ENCODE measurements at places on chromosomes 7 and 10. TPM values are rescaled to one million over a fixed set of nuclear protein-coding genes. Genes with fewer than 3 reads are reported as not detected.
A peak's percentile ranks its signal among the peaks of the same experiment; 100 is the strongest.

DNA sequence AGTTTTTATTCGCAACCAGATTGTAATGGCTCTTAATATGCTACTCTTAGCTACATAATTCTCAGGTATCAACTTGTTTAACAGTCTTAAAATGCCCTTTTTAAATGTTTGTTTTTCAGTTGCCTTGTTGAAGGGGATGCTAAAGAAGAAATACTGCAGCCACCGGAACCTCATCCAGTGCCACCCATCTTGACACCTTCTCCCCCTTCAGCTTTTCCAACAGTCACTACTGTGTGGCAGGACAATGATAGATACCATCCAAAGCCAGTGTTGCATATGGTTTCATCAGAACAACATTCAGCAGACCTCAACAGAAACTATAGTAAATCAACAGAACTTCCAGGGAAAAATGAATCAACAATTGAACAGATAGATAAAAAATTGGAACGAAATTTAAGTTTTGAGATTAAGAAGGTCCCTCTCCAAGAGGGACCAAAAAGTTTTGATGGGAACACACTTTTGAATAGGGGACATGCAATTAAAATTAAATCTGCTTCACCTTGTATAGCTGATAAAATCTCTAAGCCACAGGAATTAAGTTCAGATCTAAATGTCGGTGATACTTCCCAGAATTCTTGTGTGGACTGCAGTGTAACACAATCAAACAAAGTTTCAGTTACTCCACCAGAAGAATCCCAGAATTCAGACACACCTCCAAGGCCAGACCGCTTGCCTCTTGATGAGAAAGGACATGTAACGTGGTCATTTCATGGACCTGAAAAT, 69.5 kb upstream of the RSBN1L start:
- no peak for DNase-seq
- H3K27ac ChIP-seq = no peak overlapping the region
- peaks cover 57% of the 10 kb centered on the region for H3K36me3 ChIP-seq
- no peaks in the 10 kb centered on the region for H3K4me1 ChIP-seq

- no peaks in the 10 kb centered on the region for H3K36me3 ChIP-seq
- DNase-seq = no peak
- no peak overlapping the region for H3K27ac ChIP-seq
- H3K27me3 ChIP-seq = peaks cover 21% of the 10 kb centered on the region
- no peak overlapping the region for H3K4me3 ChIP-seq
Observed at GRCh38 chr7:140018125-140019043, 44.4 kb downstream of the PARP12 start.

- no peaks in the 10 kb centered on the region for H3K4me1 ChIP-seq
- no peak overlapping the region for H3K4me3 ChIP-seq
- no peak for DNase-seq
- no peak overlapping the region for H3K27ac ChIP-seq
- no peaks in the 10 kb centered on the region for H3K27me3 ChIP-seq
Observed at GRCh38 chr7:155749578-155749977, 62.7 kb downstream of the SHH start.

DNA sequence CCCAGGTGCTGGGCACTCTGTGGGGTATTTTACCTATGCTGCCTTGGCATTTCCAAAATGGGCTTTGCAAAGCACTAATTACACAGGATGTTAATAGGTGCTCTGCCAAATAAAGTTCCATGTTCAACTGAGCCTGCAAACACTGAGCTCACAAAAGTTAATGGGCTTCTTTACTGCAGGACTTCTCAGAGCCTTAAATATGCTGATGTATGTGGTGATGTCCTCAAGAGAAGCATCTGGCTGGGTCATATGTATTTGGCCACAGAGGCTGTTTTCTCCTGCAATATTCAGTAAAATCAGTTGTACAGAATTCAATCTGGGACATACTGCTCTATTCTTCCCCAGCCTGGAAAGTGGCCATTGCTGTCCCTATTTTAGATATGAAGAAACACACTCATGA, 31.3 kb downstream of the GRID1 start:
- no peak overlapping the region for H3K27ac ChIP-seq
- no peaks in the 10 kb centered on the region for H3K36me3 ChIP-seq
- DNase-seq = no peak
- peaks cover 6% of the 10 kb centered on the region for H3K27me3 ChIP-seq
- no peak overlapping the region for H3K4me3 ChIP-seq
- H3K4me1 ChIP-seq = no peaks in the 10 kb centered on the region

The GARIN1A gene
- total RNA-seq = not detected

The TMEM72 gene
- not detected for total RNA-seq

The LIPM gene
- total RNA-seq = not detected

DNA sequence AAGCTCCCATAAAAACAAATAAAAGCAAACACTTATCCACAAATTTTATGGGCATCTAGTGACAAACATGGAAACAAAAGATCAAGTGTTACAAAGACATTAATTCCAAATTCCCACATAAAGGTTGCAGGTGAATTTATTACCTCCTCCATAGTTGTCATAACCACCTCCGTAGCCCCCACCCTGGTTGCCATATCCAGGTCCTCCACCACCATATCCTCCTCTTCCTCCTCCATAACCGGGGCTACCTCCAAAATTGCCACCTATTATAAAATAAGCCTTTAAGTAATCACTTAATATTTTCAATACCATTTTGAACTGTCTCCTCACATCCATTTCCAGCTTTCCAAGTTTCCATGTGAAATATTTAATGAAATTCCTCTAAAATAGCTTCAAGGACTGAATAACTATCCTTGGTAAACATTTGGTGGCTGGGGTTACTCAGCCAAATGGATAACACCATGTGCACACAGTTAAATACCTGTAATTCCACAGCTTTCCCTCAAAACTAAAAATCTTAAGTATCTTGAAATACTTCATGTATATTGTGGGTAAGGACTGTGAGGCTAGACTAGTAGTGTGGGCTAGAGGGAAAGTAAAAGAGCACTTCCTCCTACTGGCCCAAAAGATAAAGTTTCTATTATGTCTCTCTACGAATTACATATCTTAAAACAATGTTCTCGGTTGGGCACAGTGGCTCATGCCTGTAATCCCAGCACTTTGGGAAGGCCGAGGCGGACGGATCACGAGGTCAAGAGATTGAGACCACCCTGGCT, 6.9 kb downstream of the HNRNPA2B1 start:
- peaks cover 3% of the 10 kb centered on the region for H3K4me1 ChIP-seq
- H3K4me3 ChIP-seq = no peak overlapping the region
- peaks cover 99% of the 10 kb centered on the region for H3K36me3 ChIP-seq
- DNase-seq = no peak
- H3K27ac ChIP-seq = peak overlapping the region; percentile 32

GRCh38 chr10:71840177-71840957, 10.7 kb downstream of the PSAP start:
- peak; percentile 55 for DNase-seq
- peaks cover 38% of the 10 kb centered on the region for H3K36me3 ChIP-seq
- H3K27ac ChIP-seq = no peak overlapping the region
- no peak overlapping the region for H3K4me3 ChIP-seq

The PDE6C gene
- total RNA-seq = not detected

DNA sequence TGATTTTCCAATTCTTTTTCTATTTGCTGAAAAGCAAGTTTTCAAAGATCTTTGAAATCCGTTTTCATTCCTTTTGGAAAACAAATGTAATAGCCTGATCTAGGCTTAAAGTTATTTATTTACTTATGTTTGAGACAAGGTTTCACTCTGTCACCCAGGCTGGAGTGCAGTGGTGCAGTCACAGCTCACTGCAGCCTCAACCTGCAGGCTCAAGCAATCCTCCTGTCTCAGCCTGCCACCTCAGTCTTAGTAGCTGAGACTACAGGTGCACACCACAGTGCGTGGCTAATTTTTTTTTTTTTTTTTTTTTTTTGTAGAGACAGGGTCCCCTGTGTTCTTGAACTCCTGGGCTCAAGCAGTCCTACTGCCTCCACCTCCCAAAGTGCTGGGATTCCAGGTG, 4.6 kb downstream of the ST7 start:
- H3K27me3 ChIP-seq = no peaks in the 10 kb centered on the region
- no peak for DNase-seq
- H3K4me3 ChIP-seq = no peak overlapping the region
- no peak overlapping the region for H3K27ac ChIP-seq

GRCh38 chr7:95286096-95286495, 38.2 kb downstream of the PON1 start:
- no peaks in the 10 kb centered on the region for H3K27me3 ChIP-seq
- H3K36me3 ChIP-seq = no peaks in the 10 kb centered on the region
- no peak overlapping the region for H3K4me3 ChIP-seq
- H3K27ac ChIP-seq = no peak overlapping the region
- no peaks in the 10 kb centered on the region for H3K4me1 ChIP-seq

- H3K4me1 ChIP-seq = peaks cover 6% of the 10 kb centered on the region
- no peaks in the 10 kb centered on the region for H3K36me3 ChIP-seq
- peak; percentile 76 for DNase-seq
- H3K27me3 ChIP-seq = no peaks in the 10 kb centered on the region
- H3K27ac ChIP-seq = no peak overlapping the region
- peak overlapping the region; percentile 27 for H3K4me3 ChIP-seq
Observed at GRCh38 chr10:113563306-113564088, 10.6 kb downstream of the HABP2 start.

DNA sequence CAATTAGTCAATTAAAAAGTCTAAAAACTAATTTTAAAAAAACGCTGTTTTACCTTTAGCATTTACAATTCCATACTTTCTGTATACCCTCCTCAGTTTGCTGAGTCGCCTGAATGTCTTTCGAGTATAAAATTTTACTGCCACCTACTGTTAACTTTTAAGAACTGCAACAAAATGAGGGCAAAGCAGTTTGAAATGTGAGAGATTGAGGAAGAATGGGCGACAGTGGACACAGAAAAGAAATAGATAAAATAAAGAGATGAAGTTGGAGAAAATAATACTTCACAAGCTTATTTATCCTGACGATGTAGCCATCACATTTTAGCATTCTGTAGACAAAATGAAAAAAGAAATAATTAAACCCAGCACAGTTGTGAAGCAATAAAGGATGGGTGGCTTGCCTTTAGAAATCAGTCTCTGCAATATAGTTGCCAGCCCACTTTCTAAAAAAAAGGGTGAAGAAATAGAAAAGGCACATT, 110.8 kb upstream of the PTN start:
- peak; percentile 60 for DNase-seq
- no peaks in the 10 kb centered on the region for H3K27me3 ChIP-seq
- H3K36me3 ChIP-seq = no peaks in the 10 kb centered on the region

- no peak for DNase-seq
- peaks cover 5% of the 10 kb centered on the region for H3K4me1 ChIP-seq
- peaks cover 60% of the 10 kb centered on the region for H3K36me3 ChIP-seq
Observed at GRCh38 chr7:107543338-107543993, 20.3 kb downstream of the COG5 start.

DNA sequence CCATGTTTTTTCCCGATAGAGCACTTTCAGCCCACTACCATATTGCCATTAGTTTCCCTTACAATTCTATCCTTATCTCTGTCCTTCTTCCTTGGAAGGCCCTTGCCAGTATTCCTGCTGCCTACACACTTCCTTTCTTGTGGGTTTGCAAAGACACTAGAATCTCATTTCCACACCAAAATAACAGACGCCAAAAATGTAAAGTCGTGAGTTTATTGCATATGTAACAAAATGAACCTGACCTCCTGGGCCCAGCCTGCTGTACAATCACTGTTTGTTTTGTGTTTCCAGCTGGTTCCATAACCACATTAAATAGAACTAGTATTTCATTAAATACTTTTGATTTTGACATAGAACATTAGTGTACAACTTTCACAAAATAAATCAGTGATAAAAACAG, 116.7 kb downstream of the SMURF1 start:
- H3K4me1 ChIP-seq = no peaks in the 10 kb centered on the region
- no peak overlapping the region for H3K4me3 ChIP-seq
- peaks cover 45% of the 10 kb centered on the region for H3K36me3 ChIP-seq
- no peaks in the 10 kb centered on the region for H3K27me3 ChIP-seq
- no peak overlapping the region for H3K27ac ChIP-seq

- no peak for DNase-seq
- no peaks in the 10 kb centered on the region for H3K27me3 ChIP-seq
- H3K4me1 ChIP-seq = no peaks in the 10 kb centered on the region
- H3K27ac ChIP-seq = no peak overlapping the region
- H3K36me3 ChIP-seq = no peaks in the 10 kb centered on the region
Observed at GRCh38 chr7:79923953-79924352, 210.7 kb upstream of the GNAI1 start.

The UPK3B gene
- 0.38 TPM for total RNA-seq

The SNCG gene
- total RNA-seq = 86.6 TPM

The FAM25A gene
- total RNA-seq = not detected

- H3K4me1 ChIP-seq = peaks cover 4% of the 10 kb centered on the region
- DNase-seq = no peak
- no peaks in the 10 kb centered on the region for H3K36me3 ChIP-seq
- no peak overlapping the region for H3K4me3 ChIP-seq
- no peak overlapping the region for H3K27ac ChIP-seq
Observed at GRCh38 chr7:45150199-45150598, 7.4 kb upstream of the RAMP3 start.

GRCh38 chr10:72980348-72980747, 25.7 kb upstream of the PLA2G12B start:
- H3K4me3 ChIP-seq = no peak overlapping the region
- H3K4me1 ChIP-seq = peaks cover 8% of the 10 kb centered on the region
- no peaks in the 10 kb centered on the region for H3K27me3 ChIP-seq
- no peak for DNase-seq
- H3K27ac ChIP-seq = no peak overlapping the region

The WDR86 gene
- not detected for total RNA-seq

GRCh38 chr10:988667-989545, 672 bp downstream of the GTPBP4 start:
- H3K4me3 ChIP-seq = peak overlapping the region; percentile 94
- H3K4me1 ChIP-seq = peaks cover 22% of the 10 kb centered on the region
- DNase-seq = peak; percentile 72
- peaks cover 45% of the 10 kb centered on the region for H3K36me3 ChIP-seq
- peak overlapping the region; percentile 93 for H3K27ac ChIP-seq

The HDAC9 gene
- total RNA-seq = 0.31 TPM

The GALNT17 gene
- total RNA-seq = 0.11 TPM

The ACTR3C gene
- total RNA-seq = 10.0 TPM

The SGCE gene
- 0.38 TPM for total RNA-seq

The PRPS1L1 gene
- not detected for total RNA-seq

- H3K4me3 ChIP-seq = no peak overlapping the region
- peaks cover 33% of the 10 kb centered on the region for H3K27me3 ChIP-seq
- DNase-seq = no peak
- H3K36me3 ChIP-seq = no peaks in the 10 kb centered on the region
- H3K27ac ChIP-seq = no peak overlapping the region
Observed at GRCh38 chr7:50149369-50149768, 56.3 kb upstream of the ZPBP start.

The DBF4 gene
- 104 TPM for total RNA-seq

The STN1 gene
- 9.1 TPM for total RNA-seq

The LRIT2 gene
- not detected for total RNA-seq
